ENCODE measurements at places on chromosomes 5 and 9.

DNA sequence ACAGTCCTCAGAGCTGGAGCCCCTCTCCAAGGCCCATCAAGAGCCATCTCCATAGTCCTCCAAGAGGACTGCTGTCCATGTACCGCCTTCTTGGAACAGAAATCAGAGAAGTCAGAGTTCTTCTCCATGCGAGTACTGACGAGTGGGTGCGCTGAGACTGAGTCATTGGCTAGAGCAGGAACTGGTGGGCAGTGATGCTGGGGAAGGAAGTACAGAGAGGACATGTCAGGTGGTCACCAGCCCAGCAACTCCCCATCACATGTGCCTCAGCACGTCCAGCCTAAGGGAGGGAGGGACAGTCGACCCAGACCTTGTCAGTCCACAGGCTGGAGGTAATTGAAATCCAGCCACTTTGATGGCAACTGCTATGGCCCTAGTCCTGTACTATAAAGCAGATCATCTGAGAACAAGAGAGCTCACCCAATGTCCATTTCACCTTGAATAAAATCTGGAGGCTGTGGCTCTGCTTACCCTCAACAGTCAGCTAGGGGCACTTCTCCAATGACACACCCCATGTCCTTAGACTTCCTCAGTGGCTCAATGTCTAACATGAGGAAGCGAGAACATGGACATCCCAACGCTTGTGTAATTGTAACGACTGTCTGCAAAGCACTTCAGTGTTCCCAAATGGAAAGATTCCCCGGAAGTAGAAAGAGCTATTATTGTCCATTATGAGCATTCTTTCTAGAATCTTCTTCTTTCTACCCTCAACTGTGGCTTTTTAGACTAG is 15.0 kb upstream of the FBP1 start:
- DNase-seq, result no peak

DNA sequence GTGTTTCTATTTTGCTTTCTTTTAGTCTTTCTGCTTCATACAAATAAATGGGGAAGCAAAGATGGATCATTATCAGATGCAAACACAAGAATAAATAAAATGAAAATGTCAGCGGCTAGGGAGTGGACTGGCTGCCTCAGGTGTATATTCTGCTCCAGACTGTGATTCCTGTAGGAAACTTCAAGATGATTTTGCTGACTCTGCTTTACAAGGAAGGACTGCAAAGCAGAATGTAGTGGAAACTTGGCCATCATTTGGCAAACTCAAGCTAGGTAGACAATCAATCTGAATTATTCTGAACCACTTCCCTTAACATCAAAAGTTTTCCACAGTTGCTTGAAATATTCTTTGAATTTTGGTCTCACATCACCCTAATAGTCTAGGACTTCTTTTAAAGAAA is 38.1 kb upstream of the NREP start:
- DNase-seq, result no peak

DNA sequence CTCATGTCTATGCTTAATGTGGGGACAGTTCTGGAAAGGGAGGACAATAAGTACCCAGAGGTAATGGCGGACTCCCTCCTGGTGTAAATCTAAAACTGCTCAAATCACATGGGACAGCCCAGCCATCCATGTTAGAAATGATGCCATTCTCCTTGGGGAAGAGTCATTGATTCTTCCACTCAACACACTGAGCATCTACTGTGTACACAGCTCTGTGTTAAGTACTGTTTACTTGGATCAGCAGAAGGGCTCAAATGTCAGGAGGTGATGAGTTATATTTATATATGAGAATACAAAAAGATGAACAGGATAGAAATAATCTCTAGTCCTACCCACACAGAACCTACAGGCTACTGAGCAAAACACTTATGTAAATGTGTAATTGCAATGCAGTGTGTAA is 31.8 kb upstream of the NANS start:
- DNase-seq, result no peak

- no peak for DNase-seq
Observed at GRCh38 chr9:109868207-109868606, 88.2 kb downstream of the PALM2AKAP2 start.

DNA sequence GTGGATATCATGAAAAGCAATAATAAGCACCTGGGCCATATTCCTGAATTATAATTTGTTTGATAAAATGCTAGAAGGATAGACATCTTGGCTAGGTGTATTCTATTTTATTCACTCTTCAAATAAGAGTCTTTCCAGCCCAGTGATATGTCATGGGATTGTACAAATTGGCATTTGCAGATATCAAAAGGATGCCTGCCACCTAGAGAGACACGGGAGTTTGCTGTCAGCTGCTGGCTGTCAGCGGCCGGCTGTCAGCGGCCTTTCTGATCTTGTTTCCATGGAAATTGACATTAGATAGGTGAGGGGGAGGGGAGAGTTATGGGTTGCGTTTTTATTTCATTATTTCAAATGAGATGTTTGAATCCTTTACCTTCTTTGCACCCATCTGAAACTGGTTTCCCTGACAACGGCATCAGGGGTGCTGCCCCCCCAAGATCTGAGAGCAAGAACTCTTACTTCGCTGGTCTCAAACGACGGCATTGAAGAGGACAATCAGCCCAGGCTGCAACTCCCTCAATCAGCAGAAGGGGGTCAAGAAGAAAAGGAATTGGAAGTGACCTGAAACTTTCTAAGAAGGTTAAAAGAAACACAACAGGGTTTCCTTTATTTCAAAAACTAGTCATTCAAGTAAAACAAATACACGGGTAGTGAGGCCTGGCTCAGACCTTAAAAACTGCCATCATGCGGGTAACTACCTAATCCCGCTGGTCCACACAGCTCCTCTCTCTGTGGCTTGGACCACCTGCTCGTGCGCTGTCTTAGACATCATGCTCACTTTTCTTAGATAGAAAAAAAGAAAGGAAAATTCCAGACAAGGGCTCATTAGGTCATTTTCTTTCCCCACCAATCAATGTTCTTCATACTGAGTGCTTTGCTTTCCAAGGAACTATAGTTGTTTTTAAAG is 115.7 kb downstream of the TLE1 start:
- DNase-seq, result no peak

- DNase-seq, result no peak
Observed at GRCh38 chr5:10701567-10702039, 59.4 kb downstream of the DAP start.

All from stimulated activated CD8-positive, alpha-beta memory T cell treated with anti-CD3 and anti-CD28 coated beads, Interleukin-7, amount 100 ng/mL, for 1 hour (primary cell).